Sigmoid colon (tissue), 7 donors: ENCODE measurements at places on chromosomes 1 and 21. TPM values are rescaled to one million over a fixed set of nuclear protein-coding genes. Genes with fewer than 3 reads are reported as not detected.

- peak; percentile 11 for DNase-seq
Measured at GRCh38 chr1:230320804-230321203, 105.3 kb downstream of the PGBD5 start.

GRCh38 chr1:209873067-209873799, 45.5 kb downstream of the UTP25 start:
- DNase-seq = no peak

DNA sequence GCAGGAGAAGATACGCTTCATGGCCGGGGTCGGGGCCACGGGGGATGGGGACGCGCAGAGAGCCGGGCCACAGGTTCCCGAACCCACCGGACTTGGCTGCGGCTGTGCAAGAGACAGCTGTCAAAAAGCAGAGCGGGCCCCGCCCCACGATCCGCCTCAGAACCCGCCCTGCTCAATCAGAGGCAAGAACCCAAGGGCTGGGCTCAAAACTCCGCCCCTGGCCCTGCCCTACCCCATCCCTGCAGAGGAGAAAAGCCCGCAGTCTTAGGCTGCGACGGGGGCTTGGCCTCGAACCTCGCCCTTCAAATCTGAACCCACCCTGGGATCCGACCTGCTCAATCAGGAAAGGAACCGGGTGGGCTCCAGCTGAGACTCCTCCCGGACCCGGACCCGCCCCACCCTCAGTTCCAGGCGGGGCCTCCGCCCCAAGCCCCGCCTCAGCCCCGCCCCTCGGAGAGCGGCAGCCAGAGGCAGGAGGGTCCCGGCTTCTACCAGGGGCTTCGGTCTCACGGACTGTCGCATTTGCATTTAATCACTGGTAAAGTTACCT, at the start of gene ANKRD35:
TSS of gene ANKRD35 (minus strand) at position 129 of the 550 bp plus-strand sequence. CDS start at position 21, 108 bp downstream.
- peak; percentile 89 for DNase-seq

DNA sequence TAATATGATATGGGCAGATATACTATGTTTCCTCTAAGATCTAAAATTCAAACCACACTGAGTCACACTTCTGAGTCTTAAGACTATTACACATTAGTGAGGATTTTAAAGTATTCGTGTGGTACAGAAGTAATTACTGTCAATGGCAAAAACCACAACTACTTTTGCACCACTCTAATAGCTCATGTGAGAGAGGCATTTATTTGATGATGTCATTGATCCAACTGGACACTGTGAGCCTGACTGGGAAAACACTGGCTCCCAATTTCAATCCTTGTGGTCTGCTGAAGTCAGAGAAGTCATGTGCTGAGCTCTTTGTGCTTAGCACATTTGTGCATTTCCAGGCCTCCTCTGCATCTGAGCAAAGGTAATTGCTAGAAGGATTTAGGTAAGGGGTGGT, 377.8 kb downstream of the USH2A start:
- DNase-seq = no peak

GRCh38 chr1:203682473-203683383, 56.1 kb downstream of the ATP2B4 start:
- DNase-seq = no peak

- DNase-seq = no peak
Measured at GRCh38 chr1:211520641-211521040, 28.7 kb upstream of the RD3 start.

DNA sequence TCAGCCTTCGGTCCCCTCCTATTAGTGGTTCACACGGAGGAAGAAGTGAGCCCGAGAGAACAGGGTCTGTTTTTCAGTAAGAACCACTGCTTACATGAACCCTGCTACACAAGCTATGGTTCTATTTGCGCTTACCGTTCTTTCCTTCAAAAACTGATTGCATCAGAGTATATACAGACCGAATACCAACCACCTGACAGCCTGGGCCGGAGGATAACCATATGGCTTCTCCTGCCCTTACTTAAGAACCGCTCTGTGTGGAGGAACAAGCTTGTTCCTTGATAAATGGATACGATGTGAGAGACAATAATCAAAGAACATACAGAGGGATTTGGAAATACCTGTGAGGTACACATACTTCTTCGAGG, 1.1 kb upstream of the KCNT2 start:
- DNase-seq = no peak

DNA sequence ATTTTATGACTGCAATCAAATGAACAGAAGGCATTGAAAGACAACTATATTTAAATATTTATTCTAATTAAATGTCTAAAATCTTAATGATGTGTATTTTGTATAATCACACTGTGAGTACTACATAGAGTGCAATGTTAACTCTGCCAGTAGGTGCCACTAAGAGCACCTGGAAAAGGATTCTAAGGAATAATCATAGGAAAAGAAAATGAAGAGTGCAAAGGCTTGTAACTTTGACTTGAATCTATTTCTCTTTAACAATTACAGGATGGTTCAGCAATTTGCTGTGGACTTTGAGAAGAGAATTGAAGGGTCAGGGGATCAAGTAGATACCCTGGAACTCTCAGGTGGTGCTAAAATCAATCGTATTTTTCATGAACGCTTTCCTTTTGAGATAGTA, 200.4 kb downstream of the DNM3 start:
- no peak for DNase-seq

DNA sequence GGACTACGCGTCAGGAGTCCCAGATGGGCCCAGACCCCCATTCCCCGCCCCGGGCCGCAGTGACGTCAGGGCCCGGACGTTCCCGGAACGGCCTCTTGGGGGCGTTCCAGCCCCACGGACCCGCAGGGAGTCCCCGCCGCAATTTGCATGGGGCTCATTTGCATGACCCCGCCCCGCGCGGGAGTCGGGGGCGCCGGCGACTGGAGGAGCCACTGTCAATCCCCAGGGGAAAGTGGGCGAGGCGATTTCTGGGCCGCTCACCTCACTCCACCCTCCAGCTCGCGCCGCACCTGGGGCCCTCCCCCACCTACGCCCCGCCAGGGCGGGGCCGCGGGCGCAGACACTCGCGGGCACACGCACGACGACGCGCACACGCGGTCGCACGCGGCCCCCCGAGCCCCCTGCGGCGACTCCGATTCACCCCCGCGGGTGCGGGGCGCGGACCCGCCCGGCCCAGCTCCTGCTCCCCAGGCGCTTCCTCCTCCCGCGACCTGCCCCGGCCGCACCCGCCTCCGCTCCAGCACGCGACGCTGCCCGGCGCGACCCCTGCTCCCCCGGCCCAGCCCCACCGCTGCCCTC, 13.2 kb downstream of the AGRN start:
- DNase-seq = peak; percentile 88

- no peak for DNase-seq
Measured at GRCh38 chr21:33302796-33303195, 22.0 kb upstream of the IFNAR1 start.

DNA sequence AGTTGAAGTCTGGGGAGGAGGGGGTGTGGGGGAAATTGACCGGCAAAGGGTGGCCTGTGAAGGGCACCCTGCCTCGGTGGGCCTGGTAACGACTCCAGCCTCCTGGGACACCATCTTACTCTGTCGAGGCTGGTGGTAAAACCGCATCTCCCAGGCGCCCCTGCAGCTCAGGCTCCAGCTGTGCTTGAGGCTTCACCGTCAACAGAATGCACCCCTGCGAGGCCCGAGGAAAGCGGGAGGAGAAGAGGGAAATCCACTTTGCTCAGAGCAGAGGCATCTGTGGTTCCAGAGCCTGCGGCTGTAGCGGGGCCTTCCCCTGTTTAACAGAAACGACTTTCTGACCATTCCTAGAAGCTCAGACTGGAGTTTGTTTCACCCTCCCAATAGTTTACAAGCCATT, 165.6 kb downstream of the NPHP4 start:
- no peak for DNase-seq

- DNase-seq = no peak
Measured at GRCh38 chr1:31977385-31978131, 36.1 kb upstream of the KHDRBS1 start.

DNA sequence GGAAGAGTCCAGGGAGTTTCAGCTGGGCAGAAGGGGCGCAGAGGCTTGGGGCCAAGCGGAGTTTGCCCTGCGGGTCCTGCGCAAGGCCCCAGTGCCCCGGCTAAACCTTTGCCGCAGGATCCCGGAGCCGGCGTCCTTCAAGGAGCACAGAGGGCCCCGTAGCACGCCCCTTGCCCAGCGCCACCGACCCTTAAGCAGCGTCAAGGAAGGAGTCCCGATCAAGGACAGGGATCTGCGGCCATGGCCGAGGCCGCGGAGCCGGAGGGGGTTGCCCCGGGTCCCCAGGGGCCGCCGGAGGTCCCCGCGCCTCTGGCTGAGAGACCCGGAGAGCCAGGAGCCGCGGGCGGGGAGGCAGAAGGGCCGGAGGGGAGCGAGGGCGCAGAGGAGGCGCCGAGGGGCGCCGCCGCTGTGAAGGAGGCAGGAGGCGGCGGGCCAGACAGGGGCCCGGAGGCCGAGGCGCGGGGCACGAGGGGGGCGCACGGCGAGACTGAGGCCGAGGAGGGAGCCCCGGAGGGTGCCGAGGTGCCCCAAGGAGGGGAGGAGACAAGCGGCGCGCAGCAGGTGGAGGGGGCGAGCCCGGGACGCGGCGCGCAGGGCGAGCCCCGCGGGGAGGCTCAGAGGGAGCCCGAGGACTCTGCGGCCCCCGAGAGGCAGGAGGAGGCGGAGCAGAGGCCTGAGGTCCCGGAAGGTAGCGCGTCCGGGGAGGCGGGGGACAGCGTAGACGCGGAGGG, 520 bp downstream of the CLIC6 start:
- no peak for DNase-seq

GRCh38 chr1:224058303-224058702, 55.6 kb upstream of the FBXO28 start:
- DNase-seq = no peak

DNA sequence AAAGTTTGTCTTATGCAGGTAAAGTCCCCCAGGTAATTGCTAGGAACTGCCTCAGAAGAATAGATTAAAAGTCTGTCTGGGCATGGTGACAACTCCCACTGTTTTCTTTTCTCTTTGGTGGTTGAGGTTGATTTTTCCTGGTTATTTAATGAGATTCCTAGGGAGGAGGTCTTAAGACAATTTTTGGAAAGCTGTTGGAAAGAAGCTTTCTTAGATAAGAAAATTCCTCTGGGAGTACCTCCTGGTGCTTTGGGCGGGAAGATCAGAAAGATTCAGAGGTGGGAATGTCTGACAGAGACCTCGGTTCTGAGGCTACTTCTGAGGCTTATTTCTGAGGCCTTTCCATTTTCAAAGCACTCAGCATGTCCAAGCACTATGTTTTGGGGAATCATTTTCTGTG, 25.0 kb upstream of the IVNS1ABP start:
- no peak for DNase-seq

DNA sequence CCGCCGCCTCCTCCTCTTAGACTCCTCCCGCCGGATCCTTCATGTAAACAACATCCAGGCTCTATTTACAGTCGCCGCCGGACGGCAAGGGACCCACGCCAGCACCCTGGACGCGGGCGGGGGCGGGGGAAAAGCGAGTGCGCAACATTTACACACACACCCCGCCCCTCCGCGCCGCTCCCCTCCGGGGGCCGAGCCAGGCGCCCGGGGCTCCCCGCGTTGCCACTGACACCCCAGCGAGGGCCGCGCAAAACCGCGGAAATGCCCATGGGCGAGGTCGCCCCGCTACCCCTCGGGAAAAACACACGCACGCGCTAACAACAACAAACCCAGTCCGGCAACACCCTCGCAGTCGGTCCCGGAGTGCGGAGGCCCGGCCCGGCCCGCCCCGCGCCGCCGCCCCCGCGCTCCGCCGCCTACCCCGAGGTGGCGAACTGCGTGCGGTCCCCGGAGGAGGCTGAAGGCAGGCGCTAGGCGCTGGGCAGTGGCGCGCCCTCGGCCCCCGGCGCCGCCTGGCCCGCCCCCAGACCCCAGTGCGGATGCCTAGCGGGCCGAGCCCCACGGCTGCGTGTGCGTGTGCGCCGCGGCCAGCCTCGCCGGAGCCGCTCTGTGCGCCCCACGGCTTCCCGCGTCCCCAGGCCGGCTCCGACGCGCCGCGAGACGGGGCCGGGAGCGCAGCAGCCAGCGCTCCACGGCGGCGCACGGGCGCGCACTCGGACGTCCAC, 81.1 kb upstream of the AK4 start:
- peak; percentile 98 for DNase-seq

DNA sequence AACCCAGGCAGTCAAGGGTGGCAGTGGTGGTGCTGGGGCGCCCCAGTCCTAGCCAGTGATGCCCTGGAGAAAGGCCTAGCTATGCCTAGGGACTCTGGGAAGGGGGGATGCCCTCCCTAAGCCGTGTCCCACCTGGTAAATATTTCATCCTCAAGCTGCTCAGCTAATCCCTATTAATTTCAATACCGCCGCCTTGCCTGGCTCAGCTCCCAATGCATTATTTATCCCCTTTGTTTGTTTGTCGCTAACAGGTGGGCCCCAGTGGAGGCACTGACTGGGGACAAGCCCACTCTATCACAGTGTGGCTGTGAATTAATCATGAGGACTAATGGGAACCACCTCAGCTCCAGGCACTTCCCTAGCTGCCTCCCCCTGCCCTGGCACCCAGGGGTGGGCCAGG, 22.5 kb downstream of the DMAP1 start:
- DNase-seq = no peak

DNA sequence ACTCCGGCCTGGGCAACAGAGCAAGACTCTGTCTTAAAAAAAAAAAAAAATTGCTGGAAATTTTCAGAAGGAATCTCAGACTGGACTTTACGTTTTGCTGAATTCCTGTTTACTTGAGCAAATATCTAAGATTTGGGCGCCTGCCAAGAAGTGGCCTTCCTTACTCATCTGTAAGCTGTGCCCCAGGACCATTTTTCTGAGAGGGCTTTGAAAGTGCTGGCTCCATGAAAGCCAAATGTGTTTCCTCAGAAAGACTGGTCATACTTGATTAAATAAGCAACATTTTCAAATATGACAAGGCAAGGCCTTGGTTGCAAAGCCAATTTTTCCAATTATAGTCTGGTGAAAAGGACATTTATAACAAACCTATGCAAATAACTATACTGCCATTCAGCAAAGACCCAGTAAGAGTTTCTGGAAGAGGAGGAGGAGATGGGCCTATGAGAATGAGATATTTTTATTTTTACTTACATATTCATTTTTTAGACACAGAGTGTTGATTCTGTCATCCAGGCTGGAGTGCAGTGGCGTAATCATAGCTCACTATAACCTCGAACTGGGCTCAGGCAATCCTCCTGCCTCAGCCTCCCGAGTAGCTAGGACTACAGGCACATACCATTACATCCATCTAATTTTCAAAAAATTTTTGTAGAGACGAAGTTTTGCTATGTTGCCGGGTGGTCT, 56.3 kb upstream of the HTR1D start:
- DNase-seq = no peak

Gene CLEC20A
- total RNA-seq = not detected

Gene OBSCN
- 21.0 TPM for total RNA-seq

Gene RIPK4
- total RNA-seq = under 0.01 TPM

Gene OLIG2
- not detected for total RNA-seq

Gene FCRL6
- not detected for total RNA-seq

Gene HOOK1
- total RNA-seq = not detected

Gene DVL1
- 50.7 TPM for total RNA-seq

Gene UBIAD1
- total RNA-seq = 12.8 TPM
